ENCODE measurements at places on chromosomes 2 and 18.

DNA sequence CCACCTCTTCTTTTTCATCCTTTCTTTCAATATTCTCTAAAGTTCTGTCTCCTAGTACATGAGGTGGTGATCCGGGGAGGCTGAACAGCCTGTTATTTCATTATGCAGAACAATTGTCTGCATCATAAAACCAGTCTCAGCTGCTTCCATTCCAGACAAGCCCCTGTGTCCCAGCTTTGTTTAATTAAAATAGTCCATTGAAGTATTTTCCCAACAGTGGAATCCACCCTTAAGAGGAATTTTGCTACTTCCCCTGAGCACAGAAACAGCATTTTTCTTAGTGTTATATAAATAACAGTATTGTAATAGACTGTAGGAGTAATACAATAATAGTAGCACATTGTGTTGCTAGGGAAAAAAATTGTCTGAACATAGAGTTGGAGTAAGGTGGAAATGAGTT is 395.4 kb upstream of the TCF4 start:
- DNase-seq = no peak

DNA sequence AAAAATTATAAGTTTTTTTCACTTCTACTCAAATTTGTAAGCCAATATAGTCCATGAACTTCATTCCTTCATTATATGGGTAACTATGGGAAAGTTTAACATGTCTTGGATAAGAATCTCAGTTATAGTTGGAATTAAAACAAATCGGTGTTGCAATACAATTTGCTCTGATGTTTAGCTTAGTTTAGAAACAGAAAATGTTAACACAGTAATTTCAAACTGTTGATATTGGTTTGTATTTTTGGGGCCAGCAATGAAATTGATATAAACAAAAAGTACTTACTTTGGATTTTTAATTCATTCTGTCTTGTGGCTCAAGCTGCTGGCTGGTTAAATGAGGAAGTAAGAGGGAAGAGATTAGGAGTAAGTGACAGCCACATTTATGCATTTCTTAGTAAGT is 368.5 kb upstream of the NT5C1B start:
- DNase-seq = no peak

- no peak for DNase-seq
Measured at GRCh38 chr18:13414521-13414920, 196.0 kb downstream of the LDLRAD4 start.

GRCh38 chr2:236715491-236715961 is 145.9 kb downstream of the ACKR3 start:
- no peak for DNase-seq
